ENCODE measurements at places on chromosomes 4 and X. TPM values are rescaled to one million over a fixed set of nuclear protein-coding genes. Genes with fewer than 3 reads are reported as not detected.

Gene FAM9A
- total RNA-seq, result not detected

- H3K27me3 ChIP-seq, result no peaks in the 10 kb centered on the region
- H3K27ac ChIP-seq, result peak overlapping the region; percentile 55
- H3K4me1 ChIP-seq, result peaks cover 18% of the 10 kb centered on the region
- H3K36me3 ChIP-seq, result peaks cover 21% of the 10 kb centered on the region
Measured at GRCh38 chrX:45070116-45071007, 130.3 kb downstream of the DIPK2B start.

GRCh38 chrX:136115126-136115903 is 32.0 kb upstream of the FHL1 start:
- no peaks in the 10 kb centered on the region for H3K27me3 ChIP-seq
- H3K4me3 ChIP-seq, result no peak overlapping the region
- H3K4me1 ChIP-seq, result no peaks in the 10 kb centered on the region
- no peak for DNase-seq
- H3K36me3 ChIP-seq, result no peaks in the 10 kb centered on the region
- no peak overlapping the region for H3K27ac ChIP-seq

GRCh38 chrX:48835524-48836329 is at the start of gene PCSK1N:
TSS of gene PCSK1N (minus strand) at chrX:48835610. CDS start at chrX:48835532, 78 bp downstream.
- no peak within 1 kb of the TSS for H3K27ac ChIP-seq
- peak within 1 kb of the TSS; percentile 59 for H3K4me3 ChIP-seq
- H3K27me3 ChIP-seq, result peaks cover 2% of the 10 kb centered on the region
- DNase-seq, result peak; percentile 29

Gene CHRDL1
- not detected for total RNA-seq

All from CD4-positive, CD25-positive, alpha-beta regulatory T cell (primary cell).